Neuronal stem cell (in vitro differentiated cells): ENCODE measurements at places on chromosomes 7 and 10.

DNA sequence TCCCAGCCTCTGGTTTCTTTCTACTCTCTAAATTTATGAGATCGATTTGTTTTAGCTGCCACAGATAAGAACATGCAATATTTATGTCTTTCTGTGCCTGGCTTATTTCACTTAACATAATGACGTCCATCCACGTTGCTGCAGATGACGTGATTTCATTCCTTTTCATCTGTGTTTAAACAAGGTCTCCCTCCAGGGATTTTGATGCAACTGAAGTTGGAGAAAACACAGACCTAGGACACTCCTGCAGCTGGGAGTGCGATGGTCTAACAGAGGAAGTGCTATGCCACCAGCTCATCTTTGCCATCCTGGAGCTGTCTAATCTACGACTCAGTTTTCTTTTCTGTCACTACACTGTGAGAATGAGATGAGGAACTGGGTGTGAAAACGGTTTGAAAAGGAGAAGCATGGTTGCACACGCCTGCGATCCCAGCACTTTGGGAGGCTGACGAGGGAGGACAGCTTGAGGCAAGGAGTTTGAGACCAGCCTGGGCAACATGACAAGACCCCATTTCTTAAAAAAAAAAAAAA is 1.5 kb upstream of the KCTD7 start:
- DNase-seq = no peak

- DNase-seq = no peak
These were observed 109.0 kb upstream of the VIPR2 start for GRCh38 chr7:159253657-159254056.

DNA sequence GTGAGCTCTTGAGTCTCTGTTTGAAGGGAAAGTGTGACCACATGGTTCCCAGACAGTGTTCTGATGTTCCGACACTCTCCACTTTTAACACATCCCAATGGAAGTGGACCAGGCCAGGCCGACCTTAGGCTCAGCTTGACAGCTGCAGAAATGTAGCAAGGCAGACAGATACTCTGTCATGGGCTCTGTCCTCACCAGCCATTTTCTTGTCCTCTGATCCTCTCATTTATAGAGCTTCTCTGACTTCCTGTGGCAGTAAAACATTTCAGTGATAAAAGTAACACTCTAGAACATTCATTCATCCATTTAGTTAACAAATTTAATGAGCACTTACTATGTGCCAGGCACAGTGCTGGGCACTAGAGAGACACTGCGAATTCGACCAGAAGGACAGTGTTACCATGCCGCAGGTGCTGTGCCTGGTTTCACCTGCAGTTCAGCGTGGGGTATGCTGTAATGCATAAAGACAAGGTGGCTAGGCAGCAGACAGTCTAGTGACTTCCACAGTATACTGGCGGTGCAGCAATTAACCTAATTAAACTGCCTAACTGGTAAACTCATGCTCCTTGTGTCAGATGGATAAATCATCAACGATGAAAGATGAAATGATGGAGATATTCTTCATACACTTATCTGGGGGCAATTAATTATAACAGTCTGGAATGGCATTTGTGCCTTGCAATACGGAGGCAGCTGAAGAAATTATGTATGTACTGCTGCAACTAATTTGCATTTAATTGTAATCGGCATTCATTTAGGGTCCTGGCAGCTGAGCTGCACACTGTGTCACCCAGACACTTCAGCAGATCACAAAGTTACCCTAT is 188.1 kb downstream of the NRP1 start:
- DNase-seq = no peak

GRCh38 chr7:97016381-97017191 is 8.0 kb downstream of the DLX5 start:
- peak; percentile 66 for DNase-seq

- peak; percentile 11 for DNase-seq
These were observed 74.8 kb upstream of the GPR37 start for GRCh38 chr7:124840435-124840834.

GRCh38 chr7:129689995-129690581 is 78.6 kb downstream of the NRF1 start:
- DNase-seq = no peak

DNA sequence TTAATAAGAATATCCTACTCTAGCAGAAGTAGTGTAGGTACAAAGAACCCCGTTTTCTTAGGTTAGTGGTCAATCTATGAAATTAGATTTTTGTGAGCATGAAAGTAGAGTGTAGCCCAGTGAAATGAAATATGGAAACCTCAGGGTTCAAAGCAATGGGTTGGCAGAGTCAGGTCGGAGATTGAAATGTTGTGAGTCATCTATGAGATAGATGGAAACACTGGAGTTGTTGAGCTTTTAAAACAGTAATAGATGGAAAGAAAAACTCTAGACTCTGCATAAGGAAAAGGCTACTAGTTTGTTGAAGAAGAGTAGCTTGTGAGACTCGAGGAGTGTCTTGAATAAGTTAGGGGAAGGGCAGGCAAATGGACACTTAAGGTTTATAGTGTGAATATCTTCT is 251.9 kb downstream of the EXOC4 start:
- DNase-seq = no peak

- DNase-seq = no peak
These were observed 33.8 kb upstream of the SMKR1 start for GRCh38 chr7:129468547-129468946.

DNA sequence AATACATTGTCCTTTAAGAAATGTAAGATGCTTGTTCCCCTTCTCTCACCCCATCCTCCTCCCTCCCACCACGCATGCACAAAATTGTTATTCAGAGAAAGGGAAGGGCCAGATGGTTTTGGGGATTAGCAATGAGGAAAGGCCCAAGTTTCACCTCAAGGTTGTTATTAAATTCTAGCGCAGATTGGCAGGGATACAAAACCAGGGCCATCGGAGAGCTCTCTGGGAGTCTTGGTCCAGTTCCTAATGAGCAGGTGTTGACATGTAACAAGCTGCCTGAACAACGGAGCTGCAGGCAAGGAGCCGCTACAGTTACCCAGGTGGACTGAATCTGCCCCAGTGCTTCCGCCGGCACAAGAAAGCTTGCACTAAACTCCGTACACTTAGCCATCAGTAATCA is 9.7 kb upstream of the ANK3 start:
- DNase-seq = no peak

- no peak for DNase-seq
These were observed 933.3 kb downstream of the XPNPEP1 start for GRCh38 chr10:108989976-108990375.

DNA sequence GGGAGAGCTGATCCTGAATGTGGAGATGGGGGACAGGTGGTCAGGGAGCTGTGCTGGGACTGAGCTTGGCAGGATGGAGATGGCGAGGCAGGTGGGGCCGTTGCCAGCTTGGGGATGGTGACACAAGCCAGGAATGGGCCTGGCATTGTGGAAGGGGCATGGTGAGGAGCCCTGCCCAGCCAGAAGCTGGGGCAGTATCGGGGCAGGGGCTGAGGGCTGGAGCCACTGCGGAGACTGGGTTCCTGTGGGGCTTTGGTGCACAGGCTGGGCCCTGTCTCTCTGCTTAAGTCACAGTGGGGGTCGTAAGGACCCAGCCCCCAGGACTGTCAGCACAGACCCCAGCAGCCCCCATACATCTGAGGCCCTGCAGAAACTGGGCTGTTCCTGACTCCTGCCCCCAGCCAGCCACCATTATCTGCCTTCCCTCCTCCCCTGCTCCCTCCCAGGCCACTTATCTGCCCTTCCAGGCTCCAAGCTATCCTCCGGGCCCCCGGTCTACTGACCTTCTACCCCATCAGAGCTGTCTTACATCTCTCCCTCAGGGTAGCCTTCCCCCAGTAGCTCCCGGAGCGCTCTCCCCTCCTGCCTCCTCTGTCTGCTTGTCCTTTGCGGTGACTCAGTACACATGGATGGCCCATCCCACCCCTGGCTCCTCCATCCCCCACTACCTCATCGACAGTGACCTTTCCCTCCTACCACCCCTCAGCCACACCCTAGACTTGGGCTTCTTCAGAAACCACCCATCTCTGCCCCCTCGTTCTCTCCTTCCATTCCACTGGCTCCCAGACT is 44.2 kb downstream of the PPIF start:
- no peak for DNase-seq

DNA sequence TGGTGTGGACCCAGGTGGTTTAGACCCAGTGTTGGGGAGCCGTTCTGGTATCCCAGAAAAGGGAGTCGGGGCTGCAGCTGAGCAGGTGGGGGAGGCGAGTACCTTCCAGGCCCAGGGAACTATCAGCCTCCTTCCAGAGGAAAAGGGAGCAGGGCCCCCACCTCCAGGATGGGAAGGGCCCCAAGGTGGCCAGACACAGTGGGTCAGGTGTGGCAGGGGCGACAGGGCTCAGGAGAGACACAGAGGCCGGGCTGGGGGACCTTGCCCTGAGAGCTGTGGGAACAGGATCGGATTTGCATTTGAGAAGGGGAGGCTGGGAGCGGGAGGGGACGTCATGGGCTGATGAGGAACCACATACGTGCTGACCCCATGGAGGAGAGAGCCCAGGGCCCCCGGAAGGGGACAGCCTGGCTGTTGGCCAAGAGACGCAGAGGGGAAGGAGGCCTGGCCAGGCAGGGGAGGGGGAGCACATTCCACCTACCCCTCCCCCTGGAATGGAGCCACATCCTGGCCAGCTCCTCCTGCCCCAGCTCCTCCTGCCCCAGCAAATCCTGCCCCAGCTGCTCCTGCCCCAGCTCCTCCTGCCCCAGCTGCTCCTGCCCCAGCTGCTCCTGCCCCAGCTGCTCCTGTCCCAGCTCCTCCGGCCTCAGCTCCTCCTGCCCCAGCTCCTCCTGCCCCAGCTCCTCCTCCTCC is 9.7 kb upstream of the TTYH3 start:
- no peak for DNase-seq

- no peak for DNase-seq
These were observed 654.1 kb upstream of the ZWINT start for GRCh38 chr10:57015187-57015586.

DNA sequence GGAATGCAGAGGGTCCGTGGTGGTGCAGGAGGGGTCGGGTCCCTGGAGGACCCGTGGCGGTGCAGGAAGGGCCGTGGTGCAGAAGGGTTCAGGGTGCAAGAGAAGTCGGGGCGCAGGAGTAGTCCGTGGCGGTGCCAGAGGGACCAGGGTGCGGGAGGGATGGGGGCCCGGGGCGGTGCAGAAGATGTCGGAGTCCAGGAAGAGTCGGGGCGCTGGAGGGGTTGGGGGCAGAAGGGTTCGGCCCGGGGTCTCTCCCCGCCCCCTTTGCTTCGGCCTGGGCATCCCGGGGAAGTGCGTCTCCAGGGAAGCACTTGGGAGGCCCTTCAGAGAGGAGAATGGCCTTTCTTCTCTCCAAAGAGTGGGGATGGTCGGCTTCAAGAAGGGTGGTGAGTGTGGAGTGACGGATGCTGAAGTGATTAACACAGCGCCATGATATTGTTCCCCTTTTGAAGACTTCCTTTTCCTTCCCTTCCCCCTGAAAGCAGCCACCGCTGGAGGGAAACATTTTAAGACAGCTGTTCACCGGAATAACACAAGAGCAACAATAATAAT is 997 bp downstream of the WDR37 start:
- DNase-seq = no peak

GRCh38 chr10:19412531-19412930 is 363.9 kb downstream of the MALRD1 start:
- peak; percentile 11 for DNase-seq
